ENCODE measurements at places on chromosomes 12 and 14. TPM values are rescaled to one million over a fixed set of nuclear protein-coding genes. Genes with fewer than 3 reads are reported as not detected.

CMKLR1 gene
- total RNA-seq, result 0.57 TPM

SIVA1 gene
- 79.6 TPM for total RNA-seq

KRT75 gene
- total RNA-seq, result not detected

CLMN gene
- total RNA-seq, result 12.2 TPM

KCNJ8 gene
- total RNA-seq, result not detected

CDH24 gene
- 44.8 TPM for total RNA-seq

LRRK2 gene
- 3.4 TPM for total RNA-seq
